ENCODE measurements at places on chromosomes 3 and 15.

DNA sequence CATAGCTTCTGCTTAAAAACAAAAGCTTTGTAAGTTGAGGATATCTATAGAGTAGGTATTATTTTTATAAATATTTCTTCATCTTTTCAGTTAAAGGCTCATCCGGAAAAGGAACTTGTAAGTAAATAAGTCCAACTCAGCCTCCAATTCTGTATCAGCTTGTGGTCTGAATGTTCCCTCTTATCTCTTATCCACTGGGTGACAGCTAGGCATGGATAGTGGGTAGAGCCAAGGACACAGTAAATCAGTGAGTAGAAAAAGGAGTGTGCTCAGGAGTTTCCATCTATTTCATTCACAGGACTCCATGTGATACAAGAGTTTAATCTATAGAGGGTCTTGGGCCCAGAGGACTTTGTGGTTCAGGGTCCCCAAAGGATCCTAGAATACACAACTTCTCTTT, 50.9 kb downstream of the FRMD5 start:
- DNase-seq: no peak

DNA sequence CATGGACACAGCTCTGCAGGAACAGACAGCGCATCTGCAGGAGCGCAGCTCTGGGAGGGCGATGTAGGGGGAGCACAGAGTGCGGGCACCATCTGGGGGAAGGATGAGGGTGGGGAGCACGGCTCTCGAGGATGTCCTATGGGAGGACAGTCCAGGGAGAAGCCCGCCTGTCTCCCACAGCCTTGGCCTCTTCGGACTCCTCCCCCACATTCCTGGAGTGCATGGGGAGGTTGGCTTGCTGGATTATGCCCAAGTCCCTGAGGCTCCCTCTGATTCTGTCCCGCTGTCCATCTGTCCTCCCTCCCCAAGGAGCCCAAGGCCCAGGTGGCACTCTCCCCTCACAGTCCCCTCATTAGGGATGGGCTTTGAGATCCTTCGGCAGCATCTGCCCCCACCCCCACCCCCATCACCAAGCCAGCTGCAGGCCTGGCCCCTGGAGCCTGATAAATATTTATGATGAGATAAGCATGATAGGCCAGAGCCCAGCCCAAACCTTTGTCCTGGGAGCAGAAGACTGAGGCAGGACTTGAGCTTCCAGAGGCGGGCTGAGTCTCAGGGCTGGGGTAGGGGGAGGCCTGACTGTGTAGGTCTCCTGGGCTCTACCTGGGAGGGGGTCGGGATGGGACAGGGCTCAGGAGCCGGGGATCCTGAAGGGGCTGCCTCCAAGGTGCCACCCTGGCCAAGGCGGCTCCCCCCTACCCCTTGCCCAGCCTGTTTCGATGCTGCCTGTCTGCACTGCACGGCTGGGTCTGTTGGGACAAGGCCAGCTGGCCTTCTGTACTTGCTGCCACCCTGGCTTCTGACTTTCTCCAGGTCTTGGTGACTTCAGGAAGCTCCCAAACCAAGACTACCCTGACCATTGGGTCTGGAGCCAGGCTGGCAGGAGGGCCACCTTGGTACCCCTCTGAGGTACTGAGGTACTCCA, 28.6 kb upstream of the SEMA3F start:
- no peak for DNase-seq

DNA sequence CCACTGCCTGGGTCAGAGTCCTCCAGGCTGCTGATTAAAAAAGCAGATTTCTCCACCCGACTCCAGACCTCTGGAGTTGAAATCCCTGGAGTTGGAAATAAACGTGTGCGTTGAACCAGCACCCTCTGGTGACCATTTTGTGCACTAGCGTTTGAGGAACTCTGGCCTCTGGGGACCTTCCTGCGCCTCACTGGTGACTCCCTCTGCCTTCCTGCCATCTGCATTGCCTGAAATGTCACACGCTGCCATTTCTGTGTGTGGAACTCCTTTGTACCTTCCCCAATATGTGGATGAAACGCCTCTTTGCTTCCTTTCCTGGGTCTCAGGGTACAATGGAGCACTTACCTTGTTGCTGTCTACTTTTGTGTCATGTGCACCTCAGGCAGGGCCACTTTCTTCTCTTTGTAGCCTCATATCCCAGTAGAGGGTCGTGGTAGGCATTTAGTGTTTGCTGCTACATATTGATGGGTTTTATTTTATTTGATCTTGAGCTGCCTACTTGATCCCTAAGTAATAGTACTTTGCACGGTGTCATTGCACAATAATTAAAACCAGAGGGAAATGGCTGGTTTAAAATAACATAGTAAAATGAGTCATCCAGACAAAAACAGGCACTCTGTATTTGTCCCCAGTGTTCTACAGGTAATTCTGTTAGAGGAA, 56.8 kb downstream of the GPR171 start:
- DNase-seq: peak; percentile 92

DNA sequence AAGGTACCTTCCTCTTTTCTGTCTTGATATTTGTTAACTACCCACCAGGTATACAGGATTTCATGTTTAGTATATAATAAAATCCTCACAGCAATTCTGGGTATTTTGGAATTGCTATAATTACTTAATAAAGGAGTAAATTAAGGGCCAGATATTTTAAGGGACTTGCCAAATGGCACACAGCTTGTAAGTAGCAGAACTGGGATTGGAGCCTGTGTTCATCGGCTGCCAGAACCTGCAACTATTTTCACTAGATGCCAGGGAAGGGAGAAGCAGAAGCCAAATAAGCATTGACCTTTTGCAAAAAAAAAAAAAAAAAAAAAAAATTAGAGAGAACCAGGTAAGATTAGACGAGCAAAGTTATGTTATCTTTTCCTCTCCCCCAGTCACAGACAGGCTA, 683.3 kb upstream of the CADM2 start:
- DNase-seq: no peak

- no peak for DNase-seq
These were observed 482.7 kb upstream of the ADAMTS9 start for GRCh38 chr3:65170390-65171042.

GRCh38 chr15:91737151-91737818, 116.2 kb upstream of the SLCO3A1 start:
- no peak for DNase-seq

- DNase-seq: no peak
These were observed 8.5 kb downstream of the SPTBN5 start for GRCh38 chr15:41885321-41885720.

- no peak for DNase-seq
These were observed 198.5 kb downstream of the CDIN1 start for GRCh38 chr15:36777926-36778325.

DNA sequence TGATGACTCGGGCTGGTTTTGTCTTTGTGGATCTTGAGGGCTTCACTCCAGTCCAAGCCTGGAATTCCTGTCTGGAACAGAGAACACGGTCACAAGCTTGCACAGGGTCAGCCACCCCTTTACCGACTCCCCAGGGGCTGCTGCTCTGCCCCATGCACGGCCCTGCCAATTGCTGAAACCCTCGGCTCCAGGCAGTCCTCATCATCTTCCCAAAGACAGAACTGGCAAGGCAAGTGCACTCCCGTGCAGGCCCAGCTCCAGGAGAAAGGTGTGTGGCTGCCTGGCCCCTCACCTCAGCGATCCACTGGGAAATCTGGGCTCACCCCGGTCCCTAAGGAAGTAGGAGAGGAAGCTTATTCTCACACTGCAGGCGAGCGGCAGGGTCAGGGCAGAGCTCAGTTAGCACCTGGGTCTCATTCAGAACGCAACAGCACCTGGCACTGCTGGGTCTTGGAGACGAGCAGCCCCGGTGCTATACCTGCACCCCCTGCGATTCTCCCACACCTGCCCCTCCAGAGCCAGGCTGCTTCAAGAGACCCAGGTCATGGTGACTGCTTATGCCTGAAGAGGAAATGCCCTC, 7.2 kb downstream of the MAP6D1 start:
- DNase-seq: no peak

GRCh38 chr15:92883876-92884435, 16.2 kb upstream of the CHD2 start:
- DNase-seq: no peak

GRCh38 chr3:67001086-67001861, 3.2 kb downstream of the KBTBD8 start:
- DNase-seq: no peak

Measured in NCI-H1436 (cell line).